ENCODE measurements at places on chromosomes 3 and 15. TPM values are rescaled to one million over a fixed set of nuclear protein-coding genes. Genes with fewer than 3 reads are reported as not detected.

The GHSR gene
- not detected for total RNA-seq

The THAP10 gene
- 5.7 TPM for total RNA-seq

The POLQ gene
- 5.6 TPM for total RNA-seq

The TTC21A gene
- total RNA-seq = 9.6 TPM

The SIAH2 gene
- 23.7 TPM for total RNA-seq

The RPL22L1 gene
- total RNA-seq = 31.4 TPM

The TTLL13 gene
- total RNA-seq = not detected

The VEPH1 gene
- total RNA-seq = 10.5 TPM

The REC114 gene
- total RNA-seq = not detected

The SLC22A13 gene
- total RNA-seq = 0.27 TPM

The CHRD gene
- 26.8 TPM for total RNA-seq

The NCEH1 gene
- 7.3 TPM for total RNA-seq

The HIGD2B gene
- total RNA-seq = not detected

The GOLGA6D gene
- not detected for total RNA-seq

The TPRG1 gene
- total RNA-seq = 0.49 TPM

The TUSC7 gene
- not detected for total RNA-seq

The STAB1 gene
- 53.9 TPM for total RNA-seq

The PIF1 gene
- 5.7 TPM for total RNA-seq

The XIRP1 gene
- total RNA-seq = 4.5 TPM

The CD200R1L gene
- not detected for total RNA-seq

The GP9 gene
- 1.2 TPM for total RNA-seq

The ITIH1 gene
- total RNA-seq = not detected

The FOXB1 gene
- total RNA-seq = not detected

The IP6K2 gene
- total RNA-seq = 111 TPM

The CPEB1 gene
- 9.8 TPM for total RNA-seq

The PLD1 gene
- 64.5 TPM for total RNA-seq

The LRRC34 gene
- 17.3 TPM for total RNA-seq
